Activated T-cell treated with anti-CD3 and anti-CD28 coated beads, Interleukin-2, amount 50 U/mL, for 72 hours (primary cell): ENCODE measurements at places on chromosomes 2 and 18. TPM values are rescaled to one million over a fixed set of nuclear protein-coding genes. Genes with fewer than 3 reads are reported as not detected.

DNA sequence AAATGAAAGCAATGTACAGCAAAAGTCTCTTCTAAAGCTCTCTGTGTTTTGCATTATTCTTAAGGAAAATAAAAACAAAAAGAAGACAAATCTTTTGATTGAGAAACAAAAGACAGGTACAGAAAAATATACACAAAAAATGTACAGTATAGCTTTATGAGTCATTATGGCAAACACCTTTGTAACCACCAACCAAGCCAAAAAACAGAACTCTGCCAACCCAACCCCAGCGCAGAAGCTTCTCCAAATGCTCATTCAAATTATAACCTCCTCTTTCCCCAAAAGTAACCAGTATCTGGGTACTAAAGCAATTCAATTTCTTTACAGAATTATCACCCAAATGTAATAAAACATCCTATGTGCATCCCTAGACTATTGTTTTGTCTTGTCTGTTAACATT lies 255.9 kb upstream of the STON1 start:
- no peak overlapping the region for H3K4me3 ChIP-seq
- H3K27ac ChIP-seq: peak overlapping the region; percentile 32
- peaks cover 18% of the 10 kb centered on the region for H3K4me1 ChIP-seq
- DNase-seq: no peak
- peaks cover 10% of the 10 kb centered on the region for H3K36me3 ChIP-seq

DNA sequence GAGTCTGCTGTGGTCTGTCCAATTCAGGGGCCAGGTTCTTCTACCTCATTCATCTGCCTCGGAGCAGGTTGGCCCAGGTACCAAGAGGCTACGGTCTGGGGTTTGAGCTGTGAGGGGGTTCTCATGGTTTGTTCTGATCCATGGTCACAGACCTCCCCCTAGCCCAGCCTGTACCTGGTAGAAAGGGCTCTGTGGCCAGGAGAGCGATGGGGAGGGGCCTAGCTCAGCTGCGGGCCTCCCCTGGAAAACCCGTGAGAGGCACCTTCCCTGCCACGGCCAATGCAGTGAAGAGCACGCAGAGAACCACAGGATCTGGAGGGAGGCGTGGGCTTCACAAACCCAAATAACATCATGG lies 19.6 kb upstream of the ALLC start:
- H3K27ac ChIP-seq: no peak overlapping the region
- H3K36me3 ChIP-seq: no peaks in the 10 kb centered on the region
- no peak for DNase-seq
- no peak overlapping the region for H3K4me3 ChIP-seq

GRCh38 chr2:209424781-209425470 lies 1.1 kb downstream of the MAP2 start:
- H3K27me3 ChIP-seq: peaks cover 33% of the 10 kb centered on the region
- H3K4me3 ChIP-seq: peak overlapping the region; percentile 85
- peaks cover 19% of the 10 kb centered on the region for H3K4me1 ChIP-seq
- DNase-seq: no peak
- H3K36me3 ChIP-seq: no peaks in the 10 kb centered on the region

- no peak overlapping the region for H3K27ac ChIP-seq
- peaks cover 7% of the 10 kb centered on the region for H3K27me3 ChIP-seq
- DNase-seq: no peak
- no peak overlapping the region for H3K4me3 ChIP-seq
Observed at GRCh38 chr2:62489162-62489561, 16.8 kb downstream of the TMEM17 start.

- H3K4me1 ChIP-seq: peaks cover 30% of the 10 kb centered on the region
- H3K36me3 ChIP-seq: peaks cover 11% of the 10 kb centered on the region
- H3K27ac ChIP-seq: no peak overlapping the region
- DNase-seq: no peak
- H3K27me3 ChIP-seq: no peaks in the 10 kb centered on the region
Observed at GRCh38 chr2:43542285-43542933, 53.4 kb downstream of the THADA start.

DNA sequence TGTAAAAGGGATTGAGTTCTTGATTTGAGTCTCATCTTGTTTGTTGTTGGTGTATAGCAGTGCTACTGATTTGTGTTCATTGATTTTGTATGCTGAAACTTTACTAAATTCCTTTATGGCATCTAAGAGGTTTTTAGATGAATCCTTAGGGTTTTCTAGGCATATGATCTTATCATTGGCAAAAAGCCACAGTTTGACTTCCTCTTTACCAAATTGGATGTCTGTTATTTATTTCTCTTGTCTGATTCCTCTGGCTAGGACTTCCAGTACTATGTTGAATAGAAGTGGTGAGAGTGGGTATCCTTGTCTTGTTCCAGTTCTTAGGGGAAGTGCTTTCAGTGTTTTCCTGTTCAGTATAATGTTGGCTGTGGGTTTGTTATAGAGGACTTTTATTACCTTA lies 4.8 kb downstream of the ANKAR start:
- no peaks in the 10 kb centered on the region for H3K27me3 ChIP-seq
- H3K27ac ChIP-seq: no peak overlapping the region
- peaks cover 49% of the 10 kb centered on the region for H3K4me1 ChIP-seq
- DNase-seq: no peak

DNA sequence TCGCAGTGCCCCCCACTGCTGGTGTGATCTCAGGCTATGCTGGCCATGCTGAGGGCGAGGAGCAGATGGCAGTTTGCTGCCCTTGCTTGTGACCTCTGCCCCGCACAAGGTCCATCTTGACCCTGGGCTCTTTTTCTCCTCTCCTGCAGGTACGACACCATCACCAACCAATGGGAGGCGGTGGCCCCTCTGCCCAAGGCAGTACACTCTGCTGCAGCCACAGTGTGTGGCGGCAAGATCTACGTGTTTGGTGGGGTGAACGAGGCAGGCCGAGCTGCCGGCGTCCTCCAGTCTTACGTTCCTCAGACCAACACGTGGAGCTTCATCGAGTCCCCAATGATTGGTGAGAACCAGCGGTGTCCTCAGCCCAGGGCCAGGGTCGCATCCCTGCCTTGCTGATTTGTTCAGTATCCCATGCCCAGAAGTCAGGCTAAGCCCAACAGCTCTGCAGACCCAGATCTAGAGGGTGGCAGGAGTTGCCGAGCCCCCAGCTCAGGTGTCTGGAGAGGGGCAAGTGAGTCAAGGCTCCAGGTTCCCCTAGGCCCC lies 223.8 kb downstream of the ATAD2B start:
- no peaks in the 10 kb centered on the region for H3K36me3 ChIP-seq
- no peaks in the 10 kb centered on the region for H3K27me3 ChIP-seq
- H3K4me3 ChIP-seq: no peak overlapping the region
- DNase-seq: no peak
- H3K27ac ChIP-seq: no peak overlapping the region
- H3K4me1 ChIP-seq: no peaks in the 10 kb centered on the region

GRCh38 chr2:128228894-128229293 lies 89.8 kb downstream of the HS6ST1 start:
- H3K36me3 ChIP-seq: no peaks in the 10 kb centered on the region
- peaks cover 11% of the 10 kb centered on the region for H3K4me1 ChIP-seq
- DNase-seq: no peak
- H3K27ac ChIP-seq: no peak overlapping the region
- no peak overlapping the region for H3K4me3 ChIP-seq
- peaks cover 10% of the 10 kb centered on the region for H3K27me3 ChIP-seq

DNA sequence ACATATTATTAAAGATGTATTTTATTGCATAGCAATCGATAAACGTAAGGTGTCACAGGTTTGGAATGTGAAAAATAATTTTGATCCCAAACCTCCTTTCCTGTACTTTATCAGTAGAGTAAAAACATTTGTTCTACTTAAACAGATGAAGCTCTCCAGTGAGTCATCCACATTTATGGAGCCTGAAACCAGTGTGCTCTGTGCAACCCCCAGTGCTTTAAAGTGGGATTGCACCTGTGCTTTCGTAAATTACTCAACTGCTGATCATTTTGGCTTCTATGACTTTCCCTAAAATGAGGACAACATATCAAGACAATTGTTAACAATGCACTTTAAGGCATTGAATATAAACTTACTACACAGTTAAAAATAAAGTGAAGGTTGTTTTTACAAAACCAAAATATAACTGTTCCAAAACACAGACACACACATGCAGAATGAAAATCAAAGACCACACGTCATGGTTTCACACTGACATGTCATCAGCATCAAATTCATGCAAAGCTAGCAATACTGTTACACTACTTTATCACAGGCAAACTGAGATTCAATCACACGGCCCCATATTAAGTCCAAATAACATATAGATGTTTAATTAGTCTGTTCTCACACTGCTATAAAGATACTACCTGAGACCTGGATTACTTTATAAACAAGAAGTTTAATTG lies 9.7 kb downstream of the TMEM18 start:
- H3K4me3 ChIP-seq: no peak overlapping the region
- peaks cover 16% of the 10 kb centered on the region for H3K36me3 ChIP-seq
- peak; percentile 24 for DNase-seq
- H3K27ac ChIP-seq: peak overlapping the region; percentile 22
- peaks cover 28% of the 10 kb centered on the region for H3K4me1 ChIP-seq
- no peaks in the 10 kb centered on the region for H3K27me3 ChIP-seq

GRCh38 chr18:24695168-24695567 lies 234.7 kb downstream of the HRH4 start:
- no peak overlapping the region for H3K27ac ChIP-seq
- H3K27me3 ChIP-seq: peaks cover 38% of the 10 kb centered on the region
- no peak overlapping the region for H3K4me3 ChIP-seq
- peaks cover 4% of the 10 kb centered on the region for H3K36me3 ChIP-seq
- H3K4me1 ChIP-seq: no peaks in the 10 kb centered on the region
- DNase-seq: no peak

DNA sequence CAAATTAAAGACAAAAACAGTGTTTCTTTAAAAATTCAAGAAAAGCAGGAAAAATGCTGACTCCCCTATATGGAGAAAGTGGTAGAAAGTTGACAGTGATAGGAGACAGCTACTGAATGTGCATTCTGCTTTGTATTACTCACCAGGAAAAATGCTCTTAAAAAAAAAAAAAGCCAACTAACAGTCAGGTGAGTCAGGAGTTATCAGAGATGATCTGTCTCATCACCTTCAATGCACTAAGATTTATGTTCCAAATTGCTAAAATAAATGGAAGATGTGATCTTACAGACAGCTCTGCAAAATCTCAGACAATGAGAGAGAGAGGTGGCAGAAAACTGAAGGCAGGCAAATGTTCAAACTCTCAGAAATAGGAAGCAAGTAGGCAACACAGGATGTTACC lies 47.6 kb upstream of the ZNF521 start:
- no peaks in the 10 kb centered on the region for H3K36me3 ChIP-seq
- no peak for DNase-seq
- H3K27ac ChIP-seq: no peak overlapping the region
- no peaks in the 10 kb centered on the region for H3K4me1 ChIP-seq
- H3K4me3 ChIP-seq: no peak overlapping the region
- H3K27me3 ChIP-seq: no peaks in the 10 kb centered on the region

DNA sequence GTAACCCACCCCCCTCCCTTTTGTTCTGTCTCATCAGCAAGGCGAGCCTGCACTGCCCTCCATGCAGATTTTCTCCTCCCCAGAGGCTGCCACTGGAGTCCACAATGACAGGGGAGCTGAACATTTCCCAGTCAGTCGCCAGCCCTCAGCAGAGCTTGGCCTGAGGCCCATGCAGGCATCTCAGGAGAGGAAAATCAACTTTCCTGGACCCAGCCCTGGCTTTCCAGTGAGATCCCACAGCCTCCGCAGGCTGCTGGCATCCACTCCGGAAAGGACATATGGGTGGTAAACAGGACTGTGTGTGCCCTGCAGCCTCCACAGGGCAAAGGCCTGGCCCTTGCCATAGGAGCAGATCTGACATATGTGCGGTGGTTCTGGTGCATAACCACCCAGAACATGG lies 253.8 kb downstream of the TNS1 start:
- no peaks in the 10 kb centered on the region for H3K27me3 ChIP-seq
- H3K4me1 ChIP-seq: no peaks in the 10 kb centered on the region
- no peak for DNase-seq
- no peak overlapping the region for H3K4me3 ChIP-seq
- H3K27ac ChIP-seq: no peak overlapping the region

The ABCB11 gene
- not detected for total RNA-seq

The ESPNL gene
- 0.07 TPM for total RNA-seq

The CD28 gene
- 206 TPM for total RNA-seq

The ADAM23 gene
- 2.4 TPM for total RNA-seq

The SERPINB2 gene
- not detected for total RNA-seq

The GAREM1 gene
- 0.39 TPM for total RNA-seq
